Non-pigmented ciliary epithelial cell (primary cell): ENCODE measurements at places on chromosomes 3 and 15.

GRCh38 chr3:185060655-185061054, 92.2 kb downstream of the C3orf70 start:
- no peak for DNase-seq

- no peak for DNase-seq
Measured at GRCh38 chr3:79994397-79994796, 226.6 kb upstream of the ROBO1 start.

DNA sequence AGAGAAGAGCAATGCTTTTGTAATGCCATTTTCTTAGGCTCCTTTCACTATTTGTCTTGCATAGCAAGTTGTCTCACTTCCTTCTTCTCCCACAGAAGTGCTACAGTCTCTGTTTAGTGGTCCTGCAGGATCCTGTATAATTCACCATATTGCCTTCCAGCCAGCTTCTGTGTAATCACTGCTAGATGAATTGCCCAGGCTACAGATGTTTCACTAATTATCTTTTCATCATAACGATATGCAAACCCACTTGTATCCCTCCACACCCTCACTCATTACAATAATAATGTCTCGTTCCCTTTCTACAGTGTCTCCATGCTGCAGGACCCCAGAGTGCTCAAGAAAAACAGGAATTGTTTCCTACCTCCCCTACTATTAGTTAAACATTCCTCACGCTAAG, 402.9 kb downstream of the TBL1XR1 start:
- no peak for DNase-seq

DNA sequence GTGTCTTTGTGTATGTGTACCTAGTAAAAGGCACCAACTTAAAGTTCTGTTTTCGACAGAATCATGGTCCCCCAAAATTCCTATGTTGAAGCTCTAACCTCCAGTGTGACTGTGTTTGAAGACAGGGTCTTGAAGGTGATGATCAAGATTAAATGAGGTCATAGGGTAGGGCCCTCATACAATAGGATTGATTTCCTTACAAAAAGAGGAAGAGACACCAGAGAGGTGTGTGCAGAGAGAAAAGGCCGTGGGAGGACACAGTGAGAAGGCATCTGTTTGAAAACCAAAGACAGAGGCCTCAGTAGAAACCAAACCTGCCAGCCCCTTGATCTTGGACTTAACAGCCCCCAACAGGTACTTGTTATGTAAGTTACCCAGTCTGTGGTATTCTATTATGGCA, 52.0 kb upstream of the CORO2B start:
- DNase-seq: no peak

- DNase-seq: no peak
Measured at GRCh38 chr15:93030430-93031102, 58.4 kb downstream of the RGMA start.

- DNase-seq: no peak
Measured at GRCh38 chr15:66251790-66252684, 1.5 kb downstream of the MEGF11 start.

DNA sequence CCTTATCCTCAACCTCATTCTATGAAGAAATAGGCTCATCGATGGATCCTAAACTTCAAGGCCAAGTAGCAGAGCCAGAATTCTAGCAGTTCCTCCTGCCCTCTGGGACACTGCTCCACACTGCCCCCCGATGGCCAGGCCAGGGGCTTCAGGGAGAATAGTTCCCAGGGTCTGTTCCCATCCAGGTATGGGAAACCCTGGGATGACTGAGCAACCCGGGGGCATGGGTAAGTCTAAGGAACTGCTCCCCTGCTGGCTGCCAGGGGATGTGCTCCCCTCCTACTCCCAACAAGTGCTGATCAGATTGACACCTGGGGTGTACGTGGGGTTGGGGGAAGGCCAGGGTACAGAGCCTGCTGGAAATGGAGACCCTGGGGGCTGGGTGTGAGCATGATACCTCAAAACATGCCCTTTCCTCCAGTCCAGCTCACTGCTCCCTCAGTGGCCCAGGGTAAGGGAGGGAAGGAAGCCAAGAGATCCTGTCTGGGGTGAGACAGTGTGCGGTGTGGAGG, 7.6 kb downstream of the ULK3 start:
- no peak for DNase-seq

- DNase-seq: no peak
Measured at GRCh38 chr3:112744106-112744505, 102.6 kb downstream of the CD200R1L start.

DNA sequence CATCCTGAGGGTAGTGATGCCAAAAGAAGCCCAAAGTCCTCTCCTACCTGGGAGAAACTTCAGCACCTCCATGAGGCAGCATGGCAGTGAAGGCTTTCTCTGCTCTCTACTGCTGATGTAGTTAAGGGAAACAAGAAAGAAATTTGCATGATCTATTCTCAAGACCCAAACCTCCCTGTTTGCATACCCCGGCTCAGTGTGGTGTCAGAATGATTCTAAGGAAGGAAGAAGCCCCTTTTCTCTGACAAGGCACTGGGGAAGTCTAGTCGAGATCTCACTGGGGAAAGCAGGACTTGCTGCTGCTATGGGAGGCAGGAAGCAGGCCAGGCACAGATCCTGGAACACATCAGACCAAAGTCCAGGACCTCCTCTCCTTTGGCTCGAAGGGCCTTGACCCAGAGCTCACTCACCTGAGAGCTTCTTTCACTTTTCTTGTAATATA, 89.4 kb upstream of the ICE2 start:
- DNase-seq: no peak

GRCh38 chr3:171676601-171677175, 133.6 kb downstream of the PLD1 start:
- DNase-seq: no peak

DNA sequence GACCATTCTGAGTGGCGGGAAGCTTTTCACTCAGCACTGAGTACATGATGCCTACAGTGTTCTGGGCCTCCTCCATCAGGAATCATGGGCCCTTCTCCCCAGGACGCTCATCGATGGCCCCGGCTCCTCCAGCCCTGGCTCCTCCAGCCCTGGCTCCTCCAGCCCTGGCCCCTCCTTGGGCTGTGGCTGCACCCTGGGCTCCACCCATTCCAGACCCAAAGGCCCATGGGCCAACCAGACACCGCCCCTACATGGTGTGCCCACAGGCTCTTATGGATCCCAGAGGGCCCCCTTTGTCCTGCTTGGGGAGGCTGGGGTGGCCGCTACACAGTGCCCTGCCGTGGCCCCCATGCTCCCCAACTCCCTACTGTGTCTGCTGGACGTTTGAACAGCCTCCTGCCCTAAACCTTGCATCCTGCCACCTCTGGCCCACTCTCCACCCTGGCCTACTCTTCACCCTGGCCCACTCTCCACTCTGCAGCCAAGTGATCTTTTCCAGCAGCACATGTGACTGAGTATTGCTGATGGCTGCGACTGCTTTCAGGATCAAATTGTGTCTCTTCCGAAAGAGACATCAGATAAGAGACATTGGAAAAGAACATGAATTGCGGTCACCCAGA, 57.9 kb downstream of the APBA2 start:
- DNase-seq: no peak

- DNase-seq: no peak
Measured at GRCh38 chr3:24182756-24183155, 237.7 kb downstream of the NR1D2 start.

DNA sequence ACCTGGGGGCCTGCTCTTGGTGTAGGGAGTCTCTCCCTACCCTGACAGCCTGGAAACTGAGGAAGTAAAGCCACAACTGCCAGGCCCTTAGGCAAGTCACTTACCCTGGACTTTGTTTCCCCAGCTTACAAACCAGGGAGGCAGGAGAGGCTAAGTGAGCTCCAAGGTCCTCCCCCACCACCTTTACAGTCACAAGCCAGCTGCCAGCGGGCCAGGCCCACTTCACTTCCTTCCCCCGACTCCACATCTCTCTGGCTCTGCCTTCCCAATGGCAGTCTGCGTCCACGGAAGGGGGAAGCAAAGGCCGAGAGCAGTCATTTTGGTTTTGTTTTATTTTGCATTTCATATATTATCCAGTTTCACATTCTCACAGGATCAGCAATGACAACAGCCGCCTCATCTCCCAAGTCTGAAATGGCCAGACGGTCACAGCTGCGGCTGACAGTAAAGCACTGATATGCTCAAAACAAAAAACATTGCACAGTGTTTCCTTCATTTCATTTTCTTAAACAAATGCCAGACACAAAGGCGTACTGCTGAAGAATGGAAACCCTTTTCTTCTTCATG, 35.7 kb downstream of the RBPMS2 start:
- no peak for DNase-seq

- DNase-seq: no peak
Measured at GRCh38 chr3:63967675-63968611, 55.4 kb downstream of the PSMD6 start.

- no peak for DNase-seq
Measured at GRCh38 chr3:52249683-52250082, 4.1 kb downstream of the PPM1M start.

DNA sequence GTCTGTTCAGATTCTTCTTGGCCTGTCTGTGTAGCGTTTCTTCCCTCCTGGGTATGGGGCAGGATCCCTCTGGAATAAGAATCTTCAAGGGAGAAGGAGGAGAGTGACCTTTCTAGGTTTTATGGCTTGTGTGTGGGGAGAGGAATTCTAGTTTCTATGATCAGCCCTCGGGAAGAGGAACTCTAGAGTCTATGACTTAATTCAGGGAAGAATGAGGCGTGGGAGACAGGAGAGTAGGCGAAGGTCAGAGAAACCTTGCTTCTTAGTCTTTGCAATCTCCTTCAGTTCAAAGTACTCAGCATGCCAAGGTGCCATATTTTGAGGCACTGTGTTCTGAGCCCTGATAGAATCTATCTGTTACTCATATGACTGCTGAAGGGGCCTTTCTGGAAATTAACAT, 99.2 kb upstream of the C3orf80 start:
- no peak for DNase-seq

GRCh38 chr15:25682340-25682739, 180.8 kb downstream of the ATP10A start:
- no peak for DNase-seq

GRCh38 chr15:68650901-68651709, 72.3 kb downstream of the CORO2B start:
- DNase-seq: no peak

DNA sequence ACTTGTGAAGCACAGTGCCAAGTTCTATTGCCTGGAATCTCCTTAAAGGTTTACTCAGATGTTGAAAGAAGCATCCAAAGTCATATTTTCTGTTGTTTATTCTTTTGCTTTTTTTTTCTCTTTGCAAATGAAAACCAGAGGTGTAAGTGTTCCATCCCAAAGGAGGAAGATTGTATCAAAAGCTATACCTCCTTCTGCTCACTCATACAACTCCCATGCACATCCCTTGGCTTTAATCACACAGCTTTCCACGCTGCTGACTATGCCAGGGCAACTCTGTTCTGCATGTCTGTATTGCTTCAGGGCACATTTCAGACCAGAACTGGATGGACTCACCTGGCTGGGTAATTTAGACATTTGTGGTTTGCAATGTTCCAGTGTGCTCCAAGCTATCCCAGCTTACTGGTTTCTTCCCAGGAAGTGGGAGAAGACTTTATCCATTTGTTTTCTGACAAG, 399.6 kb upstream of the TBL1XR1 start:
- no peak for DNase-seq

- DNase-seq: no peak
Measured at GRCh38 chr15:78398076-78398825, 39.8 kb upstream of the IREB2 start.

DNA sequence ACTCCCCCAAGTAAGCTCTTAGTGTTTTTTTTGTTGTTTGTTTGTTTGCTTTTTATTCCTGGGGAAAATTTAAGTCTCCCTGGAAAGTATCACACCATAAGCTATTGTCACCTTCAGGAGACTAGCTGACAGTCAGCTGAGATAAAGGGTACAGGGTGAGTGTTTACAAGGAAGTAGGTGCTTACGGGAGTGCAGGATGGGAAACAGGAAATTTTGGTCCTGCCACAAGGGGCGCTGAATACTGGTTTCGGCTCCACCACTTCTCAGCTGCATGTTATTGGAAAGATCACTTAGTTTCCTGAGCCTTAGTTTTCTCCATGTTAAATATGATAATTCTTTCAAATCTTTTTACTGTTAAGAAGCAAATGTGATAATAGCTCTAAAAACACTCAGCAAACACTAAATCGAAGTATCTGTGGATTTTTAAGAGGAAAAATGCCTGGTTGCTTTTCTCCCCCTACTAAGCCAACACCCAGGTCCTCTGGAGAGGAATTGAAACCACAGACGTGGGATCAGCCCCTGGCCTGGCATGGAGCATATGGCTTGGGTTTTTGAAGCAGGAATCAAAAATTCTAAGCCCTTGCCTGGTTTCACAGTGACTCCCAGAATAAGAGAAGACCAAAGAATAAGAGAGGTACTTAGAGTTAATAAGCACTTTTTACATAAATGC, 90.7 kb downstream of the SCN11A start:
- no peak for DNase-seq
